T-cell (primary cell): ENCODE measurements at places on chromosomes 16 and 17. TPM values are rescaled to one million over a fixed set of nuclear protein-coding genes. Genes with fewer than 3 reads are reported as not detected.

RAB40C gene
- 26.4 TPM for total RNA-seq

LPO gene
- not detected for total RNA-seq

WFIKKN2 gene
- not detected for total RNA-seq

MT1M gene
- total RNA-seq = not detected

HAP1 gene
- total RNA-seq = 0.49 TPM

SULT1A2 gene
- not detected for total RNA-seq

PRAC2 gene
- total RNA-seq = not detected

SLC5A11 gene
- not detected for total RNA-seq

KRTAP4-5 gene
- not detected for total RNA-seq

APOH gene
- total RNA-seq = 1.3 TPM

GRIN2A gene
- not detected for total RNA-seq

PDIA2 gene
- not detected for total RNA-seq

GPR139 gene
- total RNA-seq = not detected

GRCh38 chr17:64156670-64157069, 26.7 kb upstream of the ERN1 start:
- no peak overlapping the region for H3K4me3 ChIP-seq
- no peak overlapping the region for H3K27ac ChIP-seq
- no peaks in the 10 kb centered on the region for H3K4me1 ChIP-seq
- no peaks in the 10 kb centered on the region for H3K27me3 ChIP-seq
- H3K36me3 ChIP-seq = peaks cover 8% of the 10 kb centered on the region

DNA sequence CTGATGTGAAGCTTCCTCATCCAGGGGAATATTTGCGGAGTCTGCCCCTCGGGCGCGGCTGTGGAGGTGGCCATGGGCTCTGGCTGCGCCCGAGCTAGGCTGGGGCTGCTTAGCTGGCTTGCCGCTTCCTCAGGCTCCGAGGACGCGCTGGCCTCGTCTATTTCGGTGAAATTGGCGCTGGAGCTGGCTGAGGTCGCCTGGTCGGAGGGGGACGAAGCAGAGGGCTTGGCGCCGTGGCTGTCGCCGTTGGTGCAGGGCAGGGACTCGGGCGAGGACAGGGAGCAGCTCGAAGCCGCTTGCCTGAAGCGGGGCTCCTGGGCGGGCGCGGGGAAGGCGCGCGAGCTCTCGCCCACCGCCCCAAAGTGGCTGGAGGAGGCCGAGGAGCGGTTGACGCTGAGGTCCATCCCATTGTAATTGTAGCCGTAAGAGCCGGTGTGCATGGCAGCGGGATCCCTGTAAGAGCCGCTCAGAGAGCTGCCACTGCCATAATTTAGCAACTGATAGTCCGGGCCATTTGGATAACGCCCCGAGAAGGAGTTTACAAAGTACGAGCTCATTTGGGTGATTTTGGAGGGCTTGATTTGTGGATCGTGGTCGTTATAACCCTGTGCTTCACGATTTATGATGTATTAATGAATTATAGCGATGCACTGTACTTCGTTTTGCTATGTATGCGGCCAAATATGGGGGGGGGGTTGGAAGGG, at the start of gene HOXB5:
HOXB5 (minus strand) TSS at position 654 of the 704 bp plus-strand sequence; CDS start at position 557, 97 bp downstream.
- H3K36me3 ChIP-seq = no peaks in the 10 kb centered on the region
- H3K27ac ChIP-seq = no peak within 1 kb of the TSS
- H3K4me3 ChIP-seq = peak within 1 kb of the TSS; percentile 43
- H3K4me1 ChIP-seq = peaks cover 5% of the 10 kb centered on the region
- H3K27me3 ChIP-seq = peaks cover 88% of the 10 kb centered on the region

DNA sequence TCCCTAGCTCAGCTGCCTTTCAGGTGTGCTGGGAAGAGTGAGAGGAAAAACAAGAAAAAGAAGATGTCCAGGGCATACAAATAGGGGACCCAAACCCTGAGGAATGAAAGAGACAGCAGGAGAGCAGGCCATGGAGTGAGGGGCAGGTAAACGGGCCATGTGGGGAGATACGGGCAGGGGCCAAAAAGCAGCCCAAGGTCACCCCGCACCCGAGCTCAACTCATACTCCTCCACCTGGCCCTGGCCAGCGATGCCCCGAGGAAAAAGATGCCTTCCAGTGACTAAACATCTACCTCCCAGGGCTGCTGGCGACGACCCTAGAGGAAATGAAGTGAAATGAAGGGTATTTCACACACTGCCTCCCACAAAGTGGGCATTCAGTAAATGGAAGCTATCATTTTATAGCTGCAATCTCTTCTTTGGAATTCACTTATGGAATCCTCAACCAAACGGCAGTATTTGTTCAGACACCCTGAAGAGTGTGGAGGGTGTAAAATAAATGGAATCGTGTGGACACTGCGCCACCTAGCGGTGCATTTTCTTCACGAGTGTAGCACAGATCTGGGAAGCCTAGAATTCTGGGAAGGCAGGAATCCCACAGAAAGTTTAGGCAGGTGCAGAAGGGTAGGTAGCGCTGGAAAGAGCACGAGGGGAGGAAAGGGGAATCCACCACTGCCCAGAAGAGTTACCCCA, 14.9 kb downstream of the ELAC2 start:
- peaks cover 81% of the 10 kb centered on the region for H3K36me3 ChIP-seq
- no peaks in the 10 kb centered on the region for H3K27me3 ChIP-seq
- DNase-seq = no peak
- H3K4me3 ChIP-seq = no peak overlapping the region

DNA sequence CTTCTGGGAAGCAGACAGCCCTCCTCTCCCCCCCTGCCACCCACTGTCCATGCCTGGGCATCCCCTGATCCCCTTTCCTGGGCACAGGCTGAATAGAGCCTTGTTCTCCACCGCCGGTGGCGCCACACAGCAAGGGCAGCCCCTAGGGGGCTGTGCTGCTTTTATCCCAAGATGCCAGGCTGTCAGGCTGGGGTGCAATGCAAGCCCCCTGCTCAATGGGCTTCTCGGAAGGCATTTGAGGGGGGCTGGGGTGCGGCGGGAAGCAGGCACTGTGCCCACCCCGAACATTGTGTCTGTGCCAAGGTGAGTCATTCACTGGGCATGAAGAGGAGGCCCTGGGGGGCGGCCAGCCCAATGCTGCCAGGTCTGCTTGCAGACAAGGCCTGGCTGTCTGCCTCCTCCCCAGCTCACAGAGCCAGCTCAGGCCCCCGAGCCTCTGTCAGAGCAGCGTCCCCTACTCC, 1.5 kb upstream of the GFAP start:
- no peak for DNase-seq
- no peaks in the 10 kb centered on the region for H3K4me1 ChIP-seq
- peaks cover 67% of the 10 kb centered on the region for H3K27me3 ChIP-seq
- H3K27ac ChIP-seq = no peak overlapping the region
- no peak overlapping the region for H3K4me3 ChIP-seq
- no peaks in the 10 kb centered on the region for H3K36me3 ChIP-seq

GRCh38 chr17:13864521-13864920, 204.8 kb upstream of the COX10 start:
- no peak overlapping the region for H3K27ac ChIP-seq
- no peaks in the 10 kb centered on the region for H3K36me3 ChIP-seq
- H3K4me3 ChIP-seq = no peak overlapping the region
- no peaks in the 10 kb centered on the region for H3K4me1 ChIP-seq
- no peak for DNase-seq

GRCh38 chr17:15662681-15663080, 21.4 kb downstream of the TRIM16 start:
- H3K4me1 ChIP-seq = no peaks in the 10 kb centered on the region
- DNase-seq = no peak
- H3K27ac ChIP-seq = no peak overlapping the region
- no peaks in the 10 kb centered on the region for H3K27me3 ChIP-seq

- H3K4me1 ChIP-seq = peaks cover 53% of the 10 kb centered on the region
- no peaks in the 10 kb centered on the region for H3K27me3 ChIP-seq
- DNase-seq = peak; percentile 85
- H3K36me3 ChIP-seq = no peaks in the 10 kb centered on the region
- peak within 1 kb of the TSS; percentile 52 for H3K4me3 ChIP-seq
- H3K27ac ChIP-seq = peak within 1 kb of the TSS; percentile 61
Observed at GRCh38 chr16:11667824-11668622, at the start of gene SNN. Gene SNN, plus strand, starts transcription at chr16:11668455. Its CDS starts 7,605 bp downstream, at chr16:11676060.

DNA sequence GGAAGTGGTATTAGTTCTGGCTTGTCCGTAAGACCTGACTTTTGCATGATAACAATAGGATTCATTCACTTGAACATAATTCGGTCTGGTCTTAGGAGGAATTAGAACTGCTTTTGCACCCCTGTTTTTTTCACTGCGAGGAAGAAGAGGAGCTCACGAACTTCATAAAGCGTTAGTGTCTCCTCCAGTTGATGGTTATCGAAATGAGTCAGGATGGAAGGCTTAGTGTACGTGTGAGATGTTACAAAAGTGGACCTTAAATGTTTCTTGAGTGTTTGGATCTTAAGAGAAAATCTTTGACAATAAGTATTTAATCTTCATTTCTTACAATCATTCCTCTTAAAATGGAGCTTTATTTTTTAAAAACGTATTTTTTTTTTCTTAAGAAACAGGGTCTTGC, 52.8 kb downstream of the USP10 start:
- no peak overlapping the region for H3K4me3 ChIP-seq
- H3K4me1 ChIP-seq = peaks cover 24% of the 10 kb centered on the region
- DNase-seq = no peak
- peaks cover 5% of the 10 kb centered on the region for H3K36me3 ChIP-seq
- H3K27me3 ChIP-seq = no peaks in the 10 kb centered on the region

DNA sequence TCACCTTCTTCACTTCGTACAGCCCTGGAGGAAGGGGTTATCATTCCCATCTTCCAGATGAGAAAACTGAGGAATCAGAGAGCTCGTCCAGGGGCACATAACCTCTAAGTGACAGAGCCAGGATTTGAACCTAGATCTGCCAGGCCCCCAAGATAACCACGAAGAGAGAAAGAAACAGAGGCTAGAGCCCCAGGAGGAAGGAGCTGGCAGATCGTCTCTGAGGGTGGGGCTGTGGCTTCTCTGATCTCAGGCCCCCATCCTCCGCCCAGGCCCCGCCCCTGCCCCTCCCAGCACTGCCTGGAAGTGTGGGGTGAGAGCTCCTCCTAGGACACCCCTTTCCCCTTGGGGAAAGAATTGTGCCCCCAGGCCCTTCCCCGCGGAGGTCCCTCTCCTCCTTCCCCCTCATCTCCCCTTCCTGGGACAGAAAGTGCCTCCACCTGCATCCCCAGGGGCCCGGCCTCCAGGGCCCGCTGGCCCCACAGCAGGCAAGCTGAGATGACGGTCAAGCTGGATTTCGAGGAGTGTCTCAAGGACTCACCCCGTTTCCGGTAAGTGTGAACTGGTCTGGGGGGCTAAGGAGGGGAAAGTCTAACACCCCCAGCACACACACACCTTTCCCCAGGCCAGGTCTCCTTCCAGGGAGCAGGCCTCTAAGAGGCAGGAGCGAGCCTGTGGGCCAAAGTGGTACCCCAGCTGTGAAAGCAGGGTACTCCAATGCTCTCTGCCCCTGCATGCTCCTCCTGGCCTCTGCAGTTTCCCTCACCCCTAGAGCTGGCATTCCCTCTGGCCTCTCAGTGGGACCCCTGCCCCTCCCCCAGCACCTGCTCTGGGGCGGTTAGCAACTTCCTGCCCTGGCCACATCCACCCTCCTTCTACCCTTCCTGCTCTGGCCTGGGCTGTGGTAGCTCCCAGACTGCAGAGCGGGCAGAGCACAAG, at the start of gene ACAP1:
ACAP1 (plus strand) TSS at position 290 of the 936 bp plus-strand sequence; CDS start at position 496, 206 bp downstream.
- peaks cover 86% of the 10 kb centered on the region for H3K4me1 ChIP-seq
- H3K27ac ChIP-seq = peak within 1 kb of the TSS; percentile 72
- H3K36me3 ChIP-seq = no peaks in the 10 kb centered on the region
- DNase-seq = peak; percentile 90
- H3K27me3 ChIP-seq = no peaks in the 10 kb centered on the region

DNA sequence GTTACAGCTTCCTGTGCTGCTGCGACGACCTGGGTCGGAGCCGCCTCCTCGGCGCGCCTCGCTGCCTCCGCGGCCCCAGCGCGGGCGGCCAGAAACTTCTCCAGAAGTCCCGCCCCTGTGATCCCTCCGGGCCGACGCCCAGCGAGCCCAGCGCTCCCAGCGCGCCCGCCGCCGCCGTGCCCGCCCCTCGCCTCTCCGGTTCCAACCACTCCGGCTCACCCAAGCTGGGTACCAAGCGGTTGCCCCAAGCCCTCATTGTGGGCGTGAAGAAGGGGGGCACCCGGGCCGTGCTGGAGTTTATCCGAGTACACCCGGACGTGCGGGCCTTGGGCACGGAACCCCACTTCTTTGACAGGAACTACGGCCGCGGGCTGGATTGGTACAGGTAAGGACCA, 746 bp downstream of the HS3ST2 start:
- H3K4me3 ChIP-seq = no peak overlapping the region
- H3K27me3 ChIP-seq = peaks cover 35% of the 10 kb centered on the region
- H3K36me3 ChIP-seq = no peaks in the 10 kb centered on the region
- H3K27ac ChIP-seq = no peak overlapping the region

- peaks cover 12% of the 10 kb centered on the region for H3K36me3 ChIP-seq
- no peak overlapping the region for H3K4me3 ChIP-seq
- DNase-seq = no peak
- H3K27me3 ChIP-seq = no peaks in the 10 kb centered on the region
Observed at GRCh38 chr16:345772-346171, 6.8 kb downstream of the AXIN1 start.

DNA sequence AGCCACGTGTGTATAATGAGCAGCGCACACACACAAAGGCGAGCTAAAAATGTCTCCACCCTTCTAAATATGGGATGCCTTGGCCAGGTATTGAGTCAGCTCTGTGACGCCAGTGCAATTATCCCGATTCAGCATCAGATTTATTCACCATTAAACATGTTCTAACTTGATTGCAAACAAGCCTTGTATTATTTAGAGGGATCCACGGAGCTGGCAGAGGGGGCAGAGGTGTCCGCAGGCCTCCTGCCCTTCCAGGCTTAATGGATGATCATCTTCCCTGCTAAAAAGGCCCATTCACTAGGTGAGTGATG, 591.7 kb downstream of the MAF start:
- H3K36me3 ChIP-seq = no peaks in the 10 kb centered on the region
- no peak for DNase-seq
- no peak overlapping the region for H3K4me3 ChIP-seq
- no peaks in the 10 kb centered on the region for H3K27me3 ChIP-seq

DNA sequence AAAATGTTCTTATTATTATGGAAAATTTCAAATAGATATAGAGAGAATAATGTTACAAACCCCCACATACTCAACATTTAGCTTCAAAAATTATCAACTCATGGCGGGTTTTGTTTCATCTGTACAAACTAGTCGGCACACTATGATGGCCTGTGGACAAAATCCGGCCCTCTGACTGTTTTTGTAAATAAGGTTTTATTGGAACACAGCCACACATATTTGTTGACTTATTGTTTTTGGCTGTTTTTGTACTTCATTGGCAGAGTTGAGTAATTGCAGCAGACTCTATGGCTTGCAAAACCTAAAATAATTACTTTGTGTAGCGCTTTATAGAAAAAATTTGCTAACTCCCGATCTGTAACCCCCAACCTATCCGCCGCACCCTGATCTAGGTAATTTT, 41.4 kb upstream of the CLEC18A start:
- peaks cover 36% of the 10 kb centered on the region for H3K36me3 ChIP-seq
- H3K27ac ChIP-seq = no peak overlapping the region
- no peak overlapping the region for H3K4me3 ChIP-seq

DNA sequence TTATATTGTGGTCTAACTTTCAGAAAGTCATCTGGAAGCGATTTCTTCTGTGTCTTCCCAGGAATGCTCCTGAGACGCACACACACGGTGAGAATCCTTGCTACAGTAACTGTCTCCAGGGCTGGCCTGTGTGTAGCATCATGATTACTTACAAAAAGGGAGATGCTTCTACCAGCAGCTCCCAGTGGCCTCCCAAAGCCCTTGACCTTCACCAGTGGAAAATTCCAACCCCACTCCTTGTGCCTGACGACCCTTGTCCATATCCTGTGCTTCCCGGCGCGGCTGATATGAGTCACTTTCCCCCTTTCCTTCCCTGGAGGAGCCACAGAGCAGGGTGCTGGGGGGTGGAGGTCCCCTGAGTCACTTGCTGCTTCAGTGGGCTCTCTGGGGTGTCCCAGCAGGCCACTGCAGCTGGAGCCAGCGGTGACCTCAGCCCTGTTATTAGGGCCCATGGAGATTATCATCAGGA, 22.1 kb upstream of the NAT9 start:
- H3K27ac ChIP-seq = no peak overlapping the region
- H3K4me3 ChIP-seq = no peak overlapping the region
- H3K4me1 ChIP-seq = no peaks in the 10 kb centered on the region
- DNase-seq = no peak
- H3K27me3 ChIP-seq = no peaks in the 10 kb centered on the region
